ENCODE measurements at places on chromosomes 4 and X.

GRCh38 chr4:176150356-176150682, 45.1 kb downstream of the SPATA4 start:
- DNase-seq = no peak

- DNase-seq = peak; percentile 14
These were observed at the start of gene VEGFC for GRCh38 chr4:176792326-176793059. VEGFC (minus strand) TSS chr4:176792922; CDS start chr4:176792311, 611 bp downstream.

DNA sequence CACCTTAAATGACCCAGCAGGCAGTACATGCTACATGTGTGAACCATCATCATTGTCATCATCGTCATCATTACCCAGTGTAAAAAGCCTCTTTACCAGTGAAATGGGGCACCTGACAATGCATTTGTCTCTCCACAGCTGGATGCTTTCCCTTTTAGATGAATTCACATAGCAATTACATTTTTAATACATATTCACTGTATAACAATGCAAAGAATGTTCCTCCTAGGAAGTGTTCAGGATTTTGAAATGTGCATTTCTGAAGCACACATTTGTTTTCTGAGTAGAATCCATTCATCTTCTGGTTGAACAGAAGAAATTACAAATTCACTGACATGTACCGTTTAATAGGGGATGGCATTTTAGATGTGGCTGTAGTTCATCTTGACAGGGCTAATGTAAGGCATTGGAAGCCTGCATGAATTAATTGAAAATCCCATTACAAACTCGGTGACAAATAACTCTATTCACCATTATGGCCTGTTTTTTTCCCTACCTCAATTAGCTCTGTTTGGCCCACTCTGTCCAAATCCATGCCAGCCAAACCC, 111.1 kb downstream of the SH3RF1 start:
- no peak for DNase-seq

DNA sequence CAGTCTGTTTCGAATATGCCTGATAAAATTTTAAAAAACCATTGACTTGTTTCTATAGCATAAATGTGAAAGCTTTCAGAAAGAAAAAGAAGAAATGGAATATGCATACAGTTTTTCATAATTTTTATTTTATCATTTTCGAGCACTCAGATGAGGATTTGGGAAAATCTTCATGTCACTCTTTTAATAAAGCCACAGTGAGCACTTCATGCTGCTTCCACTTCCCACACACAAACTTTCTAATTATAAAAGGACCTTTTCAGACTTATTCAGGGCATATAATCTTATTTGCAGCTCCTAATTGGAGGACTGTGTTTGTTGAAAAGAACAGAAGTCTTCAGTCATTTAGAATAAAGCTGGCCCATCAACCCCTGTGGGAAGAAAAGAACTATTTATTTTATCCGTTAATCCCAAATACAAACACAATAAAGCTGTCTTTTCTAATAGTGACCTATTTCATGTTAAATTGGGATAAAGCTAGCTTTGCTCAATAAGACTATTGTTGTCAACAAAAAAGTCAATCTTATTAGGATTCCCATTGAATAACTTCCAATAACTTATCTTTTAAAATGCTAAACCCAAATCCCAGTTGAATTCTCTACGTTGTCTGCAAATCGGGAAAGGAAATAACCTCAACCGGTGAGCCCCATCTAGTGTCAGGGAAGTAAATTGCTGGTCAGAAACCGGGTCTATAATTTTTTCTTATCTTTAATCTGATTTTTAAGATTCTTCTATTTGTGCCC, 211.5 kb downstream of the PDGFRA start:
- no peak for DNase-seq

DNA sequence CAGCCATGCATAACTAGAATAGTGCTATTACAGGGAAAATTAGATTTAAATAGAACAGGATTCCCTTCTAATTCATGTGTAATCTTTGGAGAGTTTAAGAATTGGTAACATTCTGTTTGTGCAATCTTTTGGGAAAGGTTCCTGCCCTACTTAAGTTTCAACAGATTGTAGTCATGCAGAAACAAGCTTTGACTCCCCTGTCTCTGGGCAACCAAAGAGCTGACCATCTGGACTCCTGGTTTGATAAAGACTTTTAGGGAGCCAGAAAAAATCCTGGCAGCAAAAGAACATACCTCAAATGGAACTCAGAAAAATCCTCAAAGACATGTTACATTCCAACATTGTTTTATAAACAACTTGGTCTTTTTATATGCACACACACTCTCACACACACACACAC, 191.1 kb upstream of the NEIL3 start:
- no peak for DNase-seq

DNA sequence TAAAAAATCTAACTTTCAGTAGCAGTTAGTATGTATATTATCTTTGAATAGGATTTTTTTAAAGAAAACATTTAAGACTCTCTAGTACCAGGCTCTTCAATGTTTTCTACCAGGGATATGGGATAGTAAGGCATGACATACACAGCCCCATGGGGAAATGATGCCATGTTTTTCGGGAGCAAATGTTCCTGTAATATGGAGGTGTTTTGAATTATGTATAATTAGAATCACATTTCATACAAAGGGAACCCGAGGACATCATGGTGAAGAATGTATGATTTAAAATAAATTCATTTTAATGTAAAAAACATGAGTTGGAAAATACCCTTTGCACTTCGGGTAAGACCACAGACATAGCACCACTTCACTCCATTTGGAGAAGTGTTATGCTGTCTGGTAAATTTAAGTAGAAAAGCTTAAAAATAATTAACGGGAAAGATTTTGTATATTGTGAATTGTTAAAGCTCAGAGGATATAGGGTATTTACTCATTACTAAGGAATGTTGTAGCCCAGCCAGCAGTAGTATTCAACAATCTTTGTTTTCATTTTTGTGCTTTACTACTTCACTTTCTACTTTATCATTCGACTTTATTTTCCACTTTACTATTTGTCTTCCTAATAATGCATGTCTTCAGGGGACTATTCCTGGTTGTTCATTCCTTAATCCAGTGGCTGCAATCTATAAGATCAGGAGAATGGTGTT, 2050.7 kb downstream of the ARAP2 start:
- DNase-seq = no peak

DNA sequence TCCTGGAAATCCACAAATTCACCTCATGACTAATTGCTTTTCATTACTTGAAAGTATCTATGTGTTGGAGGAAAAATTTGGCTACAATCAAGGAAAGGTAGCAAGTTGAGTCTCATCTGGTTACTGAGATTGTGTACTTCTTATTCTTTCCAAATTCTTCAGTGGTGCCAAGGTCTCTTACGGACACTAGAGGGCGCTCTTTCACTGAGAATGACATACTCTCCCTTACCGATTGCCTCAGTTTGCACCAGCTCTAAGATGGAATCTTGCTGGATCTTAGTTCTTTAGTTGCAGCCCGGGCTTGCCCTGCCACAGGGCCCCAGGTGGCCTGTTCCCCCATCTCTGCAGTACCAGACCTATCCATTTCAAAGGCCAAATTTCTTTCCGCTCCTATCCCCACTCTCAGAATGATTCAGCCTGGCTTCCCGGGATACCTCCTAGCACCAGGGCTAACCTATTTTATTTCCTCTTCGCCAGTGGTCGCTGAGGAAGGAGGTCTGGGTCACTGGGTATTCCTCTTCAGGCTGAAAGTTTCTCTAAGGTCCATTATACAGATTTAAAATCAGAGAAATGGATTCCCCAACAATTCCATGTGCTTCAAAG, 24.6 kb upstream of the GPR50 start:
- DNase-seq = no peak

GRCh38 chr4:100894339-100894870, 376.6 kb upstream of the EMCN start:
- no peak for DNase-seq

GRCh38 chr4:1517592-1518411, 111.6 kb upstream of the NKX1-1 start:
- DNase-seq = no peak
